Regular cardiac myocyte (primary cell): ENCODE measurements at places on chromosomes 6 and 20. TPM values are rescaled to one million over a fixed set of nuclear protein-coding genes. Genes with fewer than 3 reads are reported as not detected.

CFAP61 gene
- 0.19 TPM in 1 of 2 replicates, not detected in the other for total RNA-seq

SNRNP48 gene
- total RNA-seq = 12.4 and 13.0 TPM in 2 replicates

GTSF1L gene
- not detected in 2 replicates for total RNA-seq

SLC22A16 gene
- under 0.01 TPM in 1 of 2 replicates, not detected in the other for total RNA-seq

TRPC4AP gene
- 82.3 and 120 TPM in 2 replicates for total RNA-seq

DEFB118 gene
- not detected in 2 replicates for total RNA-seq

PAQR8 gene
- total RNA-seq = 3.5 and 6.2 TPM in 2 replicates

HAO1 gene
- not detected in 2 replicates for total RNA-seq

CYB5R4 gene
- total RNA-seq = 3.6 and 4.8 TPM in 2 replicates

RAD21L1 gene
- 0.19 TPM in 1 of 2 replicates, not detected in the other for total RNA-seq

TRIM26 gene
- total RNA-seq = 17.5 and 29.5 TPM in 2 replicates

PTGIS gene
- total RNA-seq = 39.9 and 191 TPM in 2 replicates

RAET1E gene
- 0.19 TPM in 1 of 2 replicates, not detected in the other for total RNA-seq

SMIM28 gene
- total RNA-seq = not detected in 2 replicates

EDN1 gene
- total RNA-seq = 46.8 and 87.4 TPM in 2 replicates

HMGN3 gene
- total RNA-seq = 23.1 and 56.6 TPM in 2 replicates

FAM209B gene
- not detected in 2 replicates for total RNA-seq

RMND1 gene
- total RNA-seq = 56.9 and 101 TPM in 2 replicates

CLDN20 gene
- total RNA-seq = not detected in 2 replicates

RSPO4 gene
- total RNA-seq = not detected in 2 replicates

TTLL9 gene
- total RNA-seq = 0.28 TPM in 1 of 2 replicates, not detected in the other

MYB gene
- total RNA-seq = 0.28 and 6.3 TPM in 2 replicates

KCNG1 gene
- total RNA-seq = 5.4 and 13.5 TPM in 2 replicates

ZBTB46 gene
- total RNA-seq = 4.8 and 14.6 TPM in 2 replicates

PRPF6 gene
- 49.6 and 65.6 TPM in 2 replicates for total RNA-seq

PDYN gene
- total RNA-seq = not detected in 2 replicates

GSTA1 gene
- not detected in 2 replicates for total RNA-seq

PNRC1 gene
- 32.2 and 65.7 TPM in 2 replicates for total RNA-seq

KIF16B gene
- total RNA-seq = 14.2 and 21.7 TPM in 2 replicates

SOX18 gene
- under 0.01 and 0.19 TPM in 2 replicates for total RNA-seq

EPHA7 gene
- 0.28 and 1.3 TPM in 2 replicates for total RNA-seq

RIPOR3 gene
- total RNA-seq = 5.4 and 13.2 TPM in 2 replicates

SRMS gene
- not detected in 2 replicates for total RNA-seq

MAP3K7 gene
- total RNA-seq = 28.8 and 35.8 TPM in 2 replicates

CTCFL gene
- under 0.01 TPM in 1 of 2 replicates, not detected in the other for total RNA-seq

GINS1 gene
- 3.1 and 29.3 TPM in 2 replicates for total RNA-seq
